Right lung (tissue), 10 donors: ENCODE measurements at places on chromosomes 2 and 18. TPM values are rescaled to one million over a fixed set of nuclear protein-coding genes. Genes with fewer than 3 reads are reported as not detected.
A peak's percentile ranks its signal among the peaks of the same experiment; 100 is the strongest.

DYNAP gene
- not detected for polyA plus RNA-seq

IL1F10 gene
- not detected for polyA plus RNA-seq

GRCh38 chr2:26552641-26553374, 74.9 kb upstream of the OTOF start:
- no peak for DNase-seq

- DNase-seq = peak; percentile 86
These were observed 5.5 kb downstream of the SLC11A1 start for GRCh38 chr2:218387369-218388194.

DNA sequence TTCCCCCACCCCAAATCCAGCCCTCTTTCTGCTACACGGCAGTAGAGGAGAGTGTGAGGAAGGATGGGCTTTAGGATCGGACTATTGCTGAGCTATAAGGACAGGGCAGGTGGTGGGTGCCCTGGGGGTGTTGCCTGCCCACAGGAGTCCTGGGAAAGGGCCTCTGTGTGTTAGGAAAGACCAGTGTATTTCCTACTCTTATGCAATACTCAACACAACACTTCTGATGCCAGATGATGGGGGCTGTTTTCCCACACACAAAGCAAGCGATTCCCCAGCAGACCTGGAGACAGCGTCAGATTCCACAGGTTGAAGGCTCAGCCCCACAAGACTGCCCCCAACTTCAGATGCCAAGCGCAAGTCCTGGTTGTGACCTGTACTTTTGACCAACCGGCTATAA, 91.0 kb upstream of the LCLAT1 start:
- DNase-seq = peak; percentile 44

GRCh38 chr2:100941646-100942240, 60.3 kb upstream of the RPL31 start:
- DNase-seq = no peak
